HFFc6 (cell line): ENCODE measurements at places on chromosomes 16 and 17.

DNA sequence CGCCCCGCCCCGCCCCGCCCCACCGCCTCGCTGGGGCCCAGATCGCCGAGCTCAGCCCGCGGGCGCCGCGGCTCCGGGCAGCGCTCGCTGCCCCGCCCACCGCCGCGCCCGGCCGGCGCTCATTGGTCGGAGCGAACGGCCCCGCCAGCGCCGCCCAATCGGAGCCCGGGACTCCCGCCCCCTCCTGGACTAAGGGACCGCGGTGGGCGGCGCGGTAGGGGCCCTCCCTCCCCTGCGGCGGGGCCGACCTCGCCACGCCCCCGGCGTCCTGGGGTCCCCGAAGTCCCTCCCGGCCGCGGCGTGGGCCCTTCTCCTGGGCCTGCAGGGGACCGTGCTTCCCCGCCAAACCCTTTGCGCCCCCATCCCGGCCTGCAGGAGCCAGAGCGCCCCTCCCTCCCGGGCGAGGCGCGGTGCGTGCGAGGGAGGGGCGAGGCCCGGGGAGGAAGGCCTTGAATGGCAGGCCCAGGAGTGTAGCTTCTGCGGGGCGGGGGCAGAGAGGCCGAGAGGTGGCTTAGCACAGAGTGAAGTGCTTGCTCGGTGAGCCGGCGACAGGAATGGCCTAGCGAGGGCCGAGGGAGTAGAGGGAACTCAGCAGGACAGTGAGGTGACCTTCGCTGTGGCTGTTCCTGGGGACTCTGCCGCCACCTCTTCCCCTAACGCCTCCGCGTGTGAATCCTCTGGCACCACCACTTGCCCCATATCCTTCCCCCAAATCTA lies at the start of gene CAMKK1:
TSS of gene CAMKK1 (minus strand) at position 51 of the 717 bp plus-strand sequence. CDS start 7,366 bp downstream, outside the sequence.
- peak; percentile 67 for DNase-seq

GRCh38 chr16:46730126-46730525 lies 18.0 kb downstream of the MYLK3 start:
- no peak for DNase-seq

DNA sequence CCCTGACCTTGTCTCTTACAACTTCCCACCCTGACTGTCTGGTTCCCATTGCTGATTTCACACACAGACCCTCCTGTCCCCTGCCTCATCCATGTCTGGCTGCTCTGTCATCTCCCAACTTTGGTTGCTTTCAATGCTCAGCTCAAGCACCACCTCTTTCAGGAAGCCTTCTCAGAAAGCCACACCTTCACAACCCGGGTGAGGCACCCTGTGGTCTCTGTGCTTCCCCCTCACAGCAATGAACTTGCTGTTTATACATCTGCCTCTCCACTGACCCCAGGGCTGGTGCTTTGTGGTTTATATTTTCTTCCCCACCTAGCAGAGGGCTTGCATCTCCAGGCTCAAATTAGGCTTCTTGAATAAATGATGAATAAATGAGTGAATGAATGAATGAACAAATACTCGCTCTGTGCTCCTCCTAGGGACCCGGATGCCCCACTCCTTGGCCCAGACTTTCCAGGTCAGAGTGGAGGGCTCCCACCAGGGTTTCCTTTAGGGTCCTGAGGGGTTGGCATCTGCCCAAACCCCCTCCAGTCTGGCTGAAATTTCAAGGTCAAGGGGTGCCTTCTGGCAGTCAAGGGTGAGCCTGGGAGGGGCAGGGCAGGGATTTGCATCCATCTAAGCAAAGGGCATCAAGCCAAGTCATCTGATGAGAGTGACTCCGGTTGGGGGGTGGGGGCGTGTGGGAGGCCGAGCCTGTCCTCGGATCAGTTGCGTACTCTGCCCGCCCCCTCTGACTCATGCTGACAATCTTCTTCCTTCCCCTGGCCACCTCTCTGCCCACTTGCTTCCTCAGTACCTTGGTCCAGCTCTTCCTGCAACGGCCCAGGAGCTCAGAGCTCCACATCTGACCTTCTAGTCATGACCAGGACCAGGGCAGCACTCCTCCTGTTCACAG lies at the start of gene ITGAX:
TSS of gene ITGAX (plus strand) at position 783 of the 898 bp plus-strand sequence. CDS start at position 862, 79 bp downstream.
- DNase-seq, result no peak

GRCh38 chr16:59356709-59357108 lies 622.6 kb upstream of the GOT2 start:
- DNase-seq, result no peak

DNA sequence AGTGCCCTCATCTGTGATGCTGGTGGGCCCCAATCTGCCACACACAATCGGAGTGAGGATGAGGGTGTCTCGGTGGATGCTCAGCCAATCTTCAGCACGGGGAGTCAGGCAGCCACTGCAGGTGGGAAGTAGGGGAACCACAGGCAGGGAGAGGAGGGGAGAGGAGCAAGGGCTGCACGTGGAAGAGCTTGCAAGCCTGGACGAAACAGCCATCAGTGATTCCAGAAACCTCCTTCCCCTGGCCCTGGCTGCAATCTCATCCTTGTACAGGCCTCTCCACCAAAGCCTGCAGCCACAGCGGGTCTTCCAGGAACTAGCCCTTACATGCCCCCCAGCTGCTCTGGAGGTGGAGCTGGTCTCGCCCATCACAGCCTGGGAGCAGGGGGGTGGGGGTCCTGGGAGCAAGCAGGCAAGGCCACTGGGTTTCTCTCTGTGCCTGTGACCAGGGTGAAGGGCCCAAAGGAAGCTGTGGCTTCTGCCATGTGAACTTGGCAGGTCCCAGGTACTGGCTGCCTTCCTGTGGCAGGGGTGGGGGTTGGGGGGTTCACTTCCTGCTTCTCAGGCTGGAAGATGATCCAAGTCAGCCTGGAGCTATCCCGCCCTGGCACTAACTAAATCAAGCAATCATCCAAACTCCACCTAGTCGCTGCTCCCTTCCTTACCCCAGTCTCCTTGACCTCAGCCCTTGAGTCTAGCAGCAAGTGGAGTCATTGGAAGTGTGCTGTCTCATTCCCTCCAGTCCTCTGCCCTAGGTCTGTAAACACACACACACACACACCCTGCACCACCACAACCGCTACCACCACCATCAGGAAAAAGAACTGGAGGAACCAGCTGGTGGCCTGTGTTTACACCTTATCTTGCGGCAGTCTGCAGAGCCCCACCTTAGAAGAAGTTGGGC lies 29.4 kb upstream of the MLKL start:
- no peak for DNase-seq

DNA sequence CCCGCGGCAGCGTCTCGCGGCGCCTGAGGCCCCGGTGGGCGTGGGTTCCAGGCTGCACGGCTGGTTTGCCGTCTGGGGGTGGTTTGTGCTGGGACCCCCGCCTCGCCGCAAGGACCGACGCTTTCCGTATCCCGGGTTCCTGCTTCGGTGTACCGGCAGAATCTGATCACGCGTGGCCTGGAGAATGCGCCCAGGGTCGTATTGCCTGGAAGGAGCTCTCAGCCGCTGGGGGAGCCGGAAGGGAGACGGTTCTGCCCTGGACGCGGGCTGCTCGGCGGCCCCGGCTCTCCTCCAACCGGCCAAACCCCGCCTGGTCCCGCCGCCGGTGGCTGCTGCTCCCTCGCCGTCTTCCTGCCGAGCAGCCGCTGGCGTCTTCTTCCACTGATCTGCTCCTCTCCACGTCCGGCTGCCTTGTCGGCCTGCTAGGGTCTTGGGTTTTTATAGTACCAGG lies 39.8 kb downstream of the ZNF778 start:
- DNase-seq, result no peak

- DNase-seq, result peak; percentile 32
These were observed 15.4 kb downstream of the ARL2BP start for GRCh38 chr16:57260294-57260929.

GRCh38 chr16:61665512-61665911 lies 370.7 kb downstream of the CDH8 start:
- no peak for DNase-seq

DNA sequence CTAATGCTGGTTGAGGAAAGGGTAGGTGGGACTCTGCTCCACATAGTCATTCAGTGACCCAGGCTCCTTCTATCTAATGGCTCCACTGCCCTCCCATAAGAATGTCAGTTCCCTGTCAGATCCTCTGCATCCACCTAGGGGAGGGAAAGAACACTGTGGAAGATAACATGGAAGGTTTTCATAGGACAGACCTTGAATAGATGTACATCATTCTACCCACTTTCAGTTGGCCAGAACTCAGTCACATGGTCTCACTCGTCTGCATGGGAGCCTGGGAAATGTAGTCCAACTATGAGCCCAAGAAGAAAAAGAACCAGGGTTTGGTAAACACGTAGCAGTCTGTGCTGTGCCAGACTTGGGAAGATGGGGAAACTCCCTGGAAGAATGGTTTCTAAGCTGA lies 27.1 kb upstream of the SCNN1B start:
- DNase-seq, result no peak

- peak; percentile 98 for DNase-seq
These were observed 182.0 kb downstream of the SEC14L1 start for GRCh38 chr17:77322514-77323412.

DNA sequence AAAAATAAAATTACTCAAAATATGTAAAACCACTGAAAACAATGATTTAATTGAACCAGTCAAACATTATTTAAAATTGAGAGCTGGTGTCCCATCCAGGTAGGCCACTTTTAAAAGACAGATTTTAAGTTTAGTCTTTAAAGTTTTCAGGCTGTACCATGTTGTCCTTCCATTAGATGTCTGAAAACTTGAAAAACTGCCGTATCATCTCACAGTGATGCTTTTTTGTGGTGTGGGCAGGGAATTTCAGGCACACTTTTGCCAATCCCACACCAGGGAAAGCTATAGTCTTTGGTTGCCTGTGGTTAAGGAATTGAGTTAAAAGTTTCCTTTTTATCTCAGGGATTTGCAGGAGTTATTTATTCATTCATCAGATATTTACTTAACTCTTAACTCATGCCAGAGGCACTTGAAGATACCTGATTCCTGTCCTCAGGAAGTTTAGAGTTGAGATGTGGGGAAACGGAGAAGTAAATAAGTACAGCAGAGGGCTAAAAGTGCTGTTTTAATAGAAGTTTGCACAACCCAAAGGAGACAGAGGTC lies 3.2 kb downstream of the SNTB2 start:
- no peak for DNase-seq

- peak; percentile 31 for DNase-seq
These were observed 601 bp downstream of the PHKB start for GRCh38 chr16:47461598-47462266.

- DNase-seq, result peak; percentile 95
These were observed at the start of gene EEF2K for GRCh38 chr16:22206013-22206841. TSS of gene EEF2K (plus strand) at chr16:22206278. CDS start at chr16:22225730, 19,452 bp downstream.

- peak; percentile 59 for DNase-seq
These were observed 65.3 kb upstream of the CRHR1 start for GRCh38 chr17:45718791-45719190.

GRCh38 chr16:54945063-54945462 lies 14.4 kb downstream of the IRX5 start:
- DNase-seq, result no peak

DNA sequence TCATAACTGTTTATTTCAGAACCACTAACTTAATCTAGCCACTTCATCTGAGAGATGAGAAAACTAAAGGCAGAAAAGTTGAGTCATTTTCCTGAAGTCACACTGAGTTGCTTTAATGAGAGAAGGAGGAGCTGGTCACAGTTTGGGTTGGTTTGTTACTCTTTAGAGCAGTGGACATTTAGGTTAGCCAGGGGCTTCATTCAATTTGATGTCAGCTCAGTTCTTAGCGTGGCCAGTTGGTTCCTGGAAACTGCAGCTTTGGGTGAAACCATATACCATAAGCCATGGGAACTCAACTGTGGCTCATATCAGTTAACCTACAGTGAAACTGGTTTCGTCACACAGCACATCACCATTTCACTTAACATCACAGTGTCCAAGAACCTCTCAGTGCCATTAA lies 59.2 kb upstream of the ADORA2B start:
- no peak for DNase-seq

DNA sequence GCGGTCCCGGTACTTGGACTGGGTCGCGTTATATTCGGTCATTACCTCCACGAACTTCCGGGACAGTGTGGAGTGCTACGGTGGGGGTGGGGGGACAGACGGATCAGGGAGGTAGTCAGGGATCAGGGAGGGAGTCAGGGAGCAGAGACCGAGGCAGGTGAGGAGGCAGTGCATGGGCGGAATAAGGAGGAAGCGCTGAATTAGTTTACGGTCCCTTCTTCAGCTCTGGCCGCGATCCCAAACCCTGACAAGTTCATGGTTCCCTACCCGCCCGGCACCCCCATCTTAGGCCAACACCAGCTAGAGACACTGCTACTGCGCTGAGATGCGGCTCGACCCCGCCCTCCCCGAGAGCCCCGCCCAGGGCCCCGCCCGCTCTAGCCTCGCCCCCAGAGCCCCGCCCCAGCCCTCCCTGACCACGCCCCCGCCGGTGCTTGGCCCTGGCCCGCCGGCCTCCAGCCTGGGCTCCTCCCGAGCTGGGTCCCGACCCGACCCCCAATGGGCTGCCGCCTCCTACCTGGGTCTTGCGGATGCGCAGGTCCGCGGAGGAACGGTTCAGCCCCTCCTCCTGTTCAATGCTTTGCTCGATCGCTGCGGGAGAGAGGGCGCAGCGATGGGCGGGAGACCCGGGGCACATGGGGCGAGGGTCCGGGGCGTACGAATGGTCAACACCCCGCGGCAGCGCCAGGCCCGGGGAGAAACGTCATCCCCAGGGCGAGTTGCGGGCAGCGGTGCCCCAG lies 12.1 kb downstream of the HSD3B7 start:
- peak; percentile 66 for DNase-seq

DNA sequence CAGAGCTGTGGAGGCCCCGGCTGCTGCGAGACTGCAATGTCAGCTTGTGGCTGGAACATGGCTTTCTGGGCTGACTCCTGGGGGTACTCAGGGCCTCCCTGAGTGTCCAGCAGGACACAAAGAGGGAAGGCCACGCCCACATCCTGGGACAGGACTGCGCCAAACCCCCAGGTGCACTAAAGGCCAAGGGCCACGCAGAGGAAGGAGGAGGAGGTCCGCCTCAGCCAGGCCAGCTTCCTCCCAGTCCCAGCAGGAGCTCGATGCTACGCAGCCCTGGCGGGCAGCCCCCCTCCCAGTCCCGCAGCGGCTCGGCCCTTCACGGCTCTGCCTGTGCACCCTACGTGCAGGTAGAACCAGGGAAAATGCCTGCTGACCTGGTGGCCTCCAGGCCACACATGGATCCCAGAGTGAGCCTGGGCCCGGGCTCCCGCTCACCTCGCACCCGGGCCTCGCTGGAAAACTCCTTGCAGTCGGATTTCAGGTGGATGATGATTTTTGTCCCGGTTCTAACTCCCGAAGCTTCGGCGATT lies 21.2 kb downstream of the DNASE1 start:
- no peak for DNase-seq

GRCh38 chr17:10151667-10152496 lies 46.5 kb downstream of the GAS7 start:
- DNase-seq, result no peak

GRCh38 chr16:56628486-56629350 lies 3.1 kb downstream of the MT1E start:
- no peak for DNase-seq

- peak; percentile 59 for DNase-seq
These were observed 744 bp upstream of the GGNBP2 start for GRCh38 chr17:36544044-36544306.

DNA sequence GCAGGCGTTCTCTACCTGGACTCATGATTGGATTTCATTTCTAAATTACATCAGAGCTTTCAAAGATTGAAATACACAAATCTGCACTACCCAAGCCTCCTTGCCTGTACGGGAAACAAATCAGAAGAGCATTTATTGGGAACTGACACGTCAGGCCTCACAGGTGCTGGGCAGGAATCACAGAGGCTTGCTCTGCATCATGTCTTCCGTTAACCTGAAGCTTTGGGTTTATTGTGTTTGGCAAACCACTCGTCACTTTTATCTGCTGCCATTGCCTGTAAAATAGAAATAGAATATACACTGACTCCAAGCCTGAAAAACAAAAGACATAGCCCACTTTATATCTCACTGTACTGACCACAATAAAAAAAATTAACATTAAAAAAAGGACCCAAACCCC lies 7.9 kb upstream of the GEMIN4 start:
- no peak for DNase-seq

GRCh38 chr16:72064361-72064894 lies 1.4 kb downstream of the HPR start:
- DNase-seq, result no peak
